Activated naive CD4-positive, alpha-beta T cell treated with anti-CD3 and anti-CD28 coated beads for 36 hours (primary cell): ENCODE measurements at places on chromosomes 1 and 21. TPM values are rescaled to one million over a fixed set of nuclear protein-coding genes. Genes with fewer than 3 reads are reported as not detected.
A peak's percentile ranks its signal among the peaks of the same experiment; 100 is the strongest.

RHOU gene
- total RNA-seq: 0.35 TPM

DNA sequence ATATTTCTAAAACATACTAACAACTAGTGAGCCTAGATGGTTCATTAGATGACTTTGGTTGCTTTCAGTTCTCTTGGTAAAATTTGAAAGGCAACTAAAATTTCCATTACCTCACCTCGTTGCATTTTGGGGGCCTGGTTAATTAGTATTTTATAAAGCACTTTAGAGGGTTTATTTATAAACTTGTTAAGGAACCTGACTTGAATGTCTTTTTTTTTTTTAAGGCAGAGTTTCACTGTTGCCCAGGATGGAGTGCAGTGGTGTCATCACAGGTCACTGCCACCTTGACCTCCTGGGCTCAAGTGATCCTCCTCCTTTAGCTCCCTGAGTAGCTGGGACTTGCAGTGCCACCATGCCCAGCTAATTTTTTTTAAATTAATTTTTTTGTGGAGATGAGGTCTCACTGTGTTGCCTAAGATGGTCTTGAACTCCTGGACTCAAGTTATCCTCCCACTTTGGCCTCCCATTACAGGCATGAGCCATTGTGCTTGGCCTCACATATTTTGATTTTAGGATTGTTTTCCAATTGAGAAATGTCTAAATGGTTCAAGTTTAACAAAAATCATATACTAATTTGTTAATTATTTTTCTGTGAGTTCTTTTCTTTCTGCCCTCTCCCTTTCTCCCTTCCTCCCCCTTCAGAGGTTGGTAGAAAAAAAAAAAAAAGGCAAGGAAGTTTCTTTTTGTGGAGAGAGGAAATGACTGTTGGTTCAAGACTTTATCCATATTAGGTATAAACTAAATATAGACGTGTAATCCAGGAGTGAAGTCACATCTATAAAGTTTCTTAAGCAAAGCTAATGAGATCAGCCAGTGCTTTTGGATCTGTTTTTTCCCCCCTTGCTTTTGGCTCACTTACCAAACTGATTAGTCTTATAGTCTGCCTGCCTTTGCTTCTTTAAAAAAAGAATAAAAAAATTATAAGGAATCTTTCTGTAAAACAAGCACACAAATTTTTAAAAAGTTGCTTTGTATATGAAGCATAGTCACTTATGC is 24.7 kb downstream of the CLIC4 start:
- no peaks in the 10 kb centered on the region for H3K27me3 ChIP-seq
- peaks cover 13% of the 10 kb centered on the region for H3K4me1 ChIP-seq

COL6A1 gene
- 0.74 TPM for total RNA-seq

GRCh38 chr1:168829876-168830275 is 100.9 kb upstream of the DPT start:
- peaks cover 3% of the 10 kb centered on the region for H3K27me3 ChIP-seq
- H3K4me3 ChIP-seq: no peak overlapping the region
- no peaks in the 10 kb centered on the region for H3K36me3 ChIP-seq
- peaks cover 10% of the 10 kb centered on the region for H3K4me1 ChIP-seq
- H3K27ac ChIP-seq: no peak overlapping the region

DNA sequence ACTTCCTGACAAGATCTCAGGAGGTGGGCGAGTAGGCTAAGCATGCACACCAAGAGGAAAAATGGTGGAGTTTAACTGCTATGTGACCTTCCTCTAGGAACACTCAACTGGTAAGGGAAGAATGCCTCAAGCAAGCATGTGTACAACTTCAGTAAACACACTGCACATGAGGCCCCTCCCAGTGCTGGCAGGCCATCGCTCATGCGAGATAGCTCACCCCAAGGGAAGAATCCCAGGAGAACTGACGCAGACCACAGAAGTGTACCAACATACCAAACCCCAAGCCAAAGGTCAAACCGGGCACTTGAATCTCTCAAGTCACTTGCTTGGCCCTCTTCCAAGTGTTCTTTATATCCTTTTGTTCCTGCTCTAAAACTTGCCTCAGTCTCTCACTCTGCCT is 40.5 kb upstream of the GALNT2 start:
- H3K27ac ChIP-seq: no peak overlapping the region
- no peaks in the 10 kb centered on the region for H3K27me3 ChIP-seq
- no peak overlapping the region for H3K4me3 ChIP-seq
- no peak for DNase-seq
- H3K4me1 ChIP-seq: peaks cover 27% of the 10 kb centered on the region
- no peaks in the 10 kb centered on the region for H3K36me3 ChIP-seq

DNA sequence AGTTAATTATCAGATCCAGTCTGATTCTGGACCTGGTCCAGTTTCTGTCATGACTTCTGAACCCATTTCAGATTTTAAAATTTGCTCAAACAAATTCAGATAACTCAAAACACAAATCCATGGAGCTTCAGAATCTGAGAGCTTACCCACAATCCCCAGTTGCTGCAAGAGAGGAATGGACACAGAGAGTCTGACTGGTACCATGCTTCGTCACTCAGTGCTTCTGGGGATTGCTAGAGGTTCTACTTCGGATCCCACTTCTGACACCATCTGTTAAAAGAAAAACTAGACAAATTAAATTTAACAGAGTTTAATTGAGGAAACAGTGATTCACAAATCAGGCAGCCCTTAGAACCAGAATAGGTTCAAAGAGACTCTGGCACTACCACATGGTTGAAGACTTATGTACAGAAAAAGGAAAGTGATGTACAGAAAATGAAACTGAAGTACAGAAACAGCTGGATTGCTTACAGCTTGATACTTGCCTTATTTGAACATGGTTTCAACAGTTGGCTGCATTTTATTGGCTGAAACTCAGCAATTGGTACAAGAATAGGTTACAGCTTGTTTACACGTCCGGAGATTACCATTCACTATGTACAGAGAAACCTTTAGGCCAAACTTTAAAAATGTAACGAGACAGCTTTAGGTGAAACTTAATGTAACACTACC is 60.7 kb upstream of the TEKT2 start:
- no peaks in the 10 kb centered on the region for H3K27me3 ChIP-seq
- no peak for DNase-seq
- H3K36me3 ChIP-seq: peaks cover 35% of the 10 kb centered on the region
- peak overlapping the region; percentile 19 for H3K27ac ChIP-seq

DNA sequence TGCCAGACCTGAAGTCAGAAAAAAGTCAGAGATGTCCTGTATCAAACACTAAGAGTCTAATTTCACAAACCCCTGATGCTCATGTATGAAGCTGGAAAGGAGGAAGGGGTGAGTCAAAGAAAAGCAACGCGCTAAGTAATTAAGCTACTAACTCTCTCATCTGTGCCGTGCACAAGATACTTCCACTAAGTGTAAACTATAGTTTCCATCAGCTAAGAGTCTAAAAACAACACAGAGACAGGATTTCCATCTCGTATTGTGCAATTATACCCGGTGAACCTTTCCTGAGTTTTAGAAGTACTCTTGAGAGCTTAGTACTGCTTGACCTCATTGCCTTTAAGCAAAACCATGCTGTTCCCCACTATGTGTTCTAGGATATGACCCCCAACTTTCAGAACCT is 19.0 kb downstream of the DNALI1 start:
- peak overlapping the region; percentile 51 for H3K27ac ChIP-seq
- H3K4me1 ChIP-seq: peaks cover 47% of the 10 kb centered on the region
- no peaks in the 10 kb centered on the region for H3K27me3 ChIP-seq

GRCh38 chr1:32623775-32624174 is 26.6 kb downstream of the ZBTB8OS start:
- peak overlapping the region; percentile 84 for H3K27ac ChIP-seq
- H3K27me3 ChIP-seq: no peaks in the 10 kb centered on the region
- H3K36me3 ChIP-seq: peaks cover 34% of the 10 kb centered on the region
- H3K4me1 ChIP-seq: peaks cover 45% of the 10 kb centered on the region
- no peak overlapping the region for H3K4me3 ChIP-seq
- peak; percentile 63 for DNase-seq

TIMM17A gene
- 52.6 TPM for total RNA-seq

ERG gene
- total RNA-seq: not detected

DNA sequence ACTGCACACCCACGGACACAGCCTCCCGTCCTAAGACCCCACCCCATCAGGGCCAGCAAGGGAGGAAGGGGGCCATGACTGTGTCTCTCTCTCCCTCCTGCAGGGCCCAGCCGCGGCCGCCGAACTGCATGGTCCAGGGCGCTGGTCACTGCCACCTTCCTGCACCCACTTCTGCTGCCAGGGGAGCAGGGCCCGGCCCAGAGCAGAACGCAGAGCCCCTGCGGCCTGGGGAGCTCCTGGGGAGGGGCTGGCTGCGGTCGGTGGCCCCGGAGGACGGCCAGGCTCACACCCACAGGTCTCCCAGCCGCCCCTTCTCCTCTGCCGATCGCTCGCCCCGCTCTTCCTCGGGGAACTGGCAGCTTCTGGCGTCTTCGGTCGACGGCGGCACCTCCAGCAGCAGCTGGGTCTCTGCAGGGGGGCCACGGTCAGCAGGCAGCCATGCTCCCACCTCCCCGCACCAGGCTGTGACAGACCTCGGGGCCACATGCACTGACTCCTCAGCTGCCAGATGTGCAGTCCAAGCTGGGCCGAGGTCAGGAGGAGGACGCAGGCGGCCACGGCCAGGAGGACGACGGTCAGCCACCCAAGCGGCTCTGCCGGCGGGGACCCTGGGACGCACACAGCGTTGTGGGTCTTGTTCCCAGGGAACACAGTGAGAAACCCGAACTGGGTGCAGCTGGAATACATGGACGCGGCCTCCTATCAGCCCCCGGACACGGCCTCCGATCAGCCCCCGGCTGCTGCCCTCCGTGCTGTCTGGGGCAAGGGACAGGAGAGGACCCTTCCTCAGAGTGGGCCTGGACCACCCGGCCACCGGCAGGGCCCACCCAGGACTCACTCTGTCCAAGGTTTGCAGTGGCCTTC is 2.6 kb downstream of the TNFRSF18 start:
- H3K36me3 ChIP-seq: no peaks in the 10 kb centered on the region
- no peaks in the 10 kb centered on the region for H3K27me3 ChIP-seq
- DNase-seq: no peak
- no peak overlapping the region for H3K27ac ChIP-seq
- H3K4me3 ChIP-seq: no peak overlapping the region
- peaks cover 29% of the 10 kb centered on the region for H3K4me1 ChIP-seq
